Stimulated activated CD8-positive, alpha-beta memory T cell treated with anti-CD3 and anti-CD28 coated beads, Interleukin-4, amount 100 ng/mL, for 4 hours (primary cell): ENCODE measurements at places on chromosomes 6 and 20.
A peak's percentile ranks its signal among the peaks of the same experiment; 100 is the strongest.

- no peak for DNase-seq
These were observed 254.5 kb downstream of the TMEM242 start for GRCh38 chr6:157068691-157069324.

- DNase-seq = no peak
These were observed 51.9 kb downstream of the ERMARD start for GRCh38 chr6:169803271-169803811.

DNA sequence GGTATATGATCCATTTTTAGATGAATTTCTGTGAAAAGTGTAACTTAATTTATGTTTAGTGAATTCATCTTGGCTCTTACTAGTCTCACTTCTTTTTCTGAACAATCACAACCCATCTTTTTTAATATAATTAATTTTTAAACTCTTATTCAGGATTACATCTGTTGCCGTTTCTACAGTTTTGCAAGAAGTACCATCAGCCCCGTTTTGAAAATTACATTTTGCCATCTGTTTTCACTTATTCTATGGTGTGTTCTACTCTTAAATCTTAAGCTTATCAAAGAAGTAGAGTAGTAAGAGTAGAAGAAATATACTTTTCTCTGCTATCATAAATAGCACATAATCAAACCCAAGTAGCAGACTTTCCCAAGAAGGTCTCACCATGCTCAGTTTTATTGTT, 70.1 kb downstream of the ZNF292 start:
- no peak for DNase-seq

DNA sequence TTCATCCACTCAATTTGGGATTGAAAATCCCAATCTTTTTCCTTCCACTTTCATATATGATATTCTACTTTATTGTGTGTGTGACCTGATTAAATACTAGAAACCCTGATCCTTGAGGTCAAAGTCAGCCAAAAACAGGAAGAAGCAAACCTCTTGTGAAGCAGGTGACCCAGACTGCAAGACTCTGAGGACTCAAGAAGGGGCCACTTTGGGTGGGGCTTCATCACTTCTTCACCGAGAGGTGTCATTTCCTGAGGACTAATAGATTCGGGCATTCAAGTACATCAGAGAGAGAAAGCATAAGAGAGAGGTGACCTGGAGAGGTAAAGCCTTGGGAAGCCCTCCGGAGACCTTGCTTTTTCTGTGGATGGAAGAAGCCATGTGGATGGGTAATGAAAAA, 129.0 kb downstream of the CFAP61 start:
- no peak for DNase-seq

- no peak for DNase-seq
These were observed 482 bp downstream of the DDR1 start for GRCh38 chr6:30884521-30885480.

DNA sequence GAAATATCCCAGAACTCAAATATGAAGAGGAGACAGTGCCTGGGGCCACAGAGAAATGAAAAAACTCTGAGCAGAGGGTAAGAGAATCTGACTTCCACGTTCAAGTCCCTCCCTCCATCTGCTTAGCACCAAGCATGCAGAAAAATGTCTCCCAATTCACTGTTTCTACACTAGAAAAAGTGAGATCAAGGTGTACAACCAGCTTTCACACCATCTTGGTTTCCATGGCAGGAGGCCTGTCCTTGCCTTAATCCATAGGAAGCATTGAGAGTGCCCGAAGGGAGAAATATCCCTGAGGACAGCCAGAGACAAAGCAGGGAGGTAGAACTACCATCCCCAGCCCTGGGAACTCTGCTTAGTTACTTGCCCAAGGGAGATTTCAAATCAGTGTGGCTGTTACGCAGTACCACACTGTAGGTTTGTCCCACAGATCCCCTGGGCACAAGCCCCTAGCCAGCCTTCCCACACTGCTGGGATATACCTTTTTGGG, 82.9 kb downstream of the SCML4 start:
- no peak for DNase-seq

DNA sequence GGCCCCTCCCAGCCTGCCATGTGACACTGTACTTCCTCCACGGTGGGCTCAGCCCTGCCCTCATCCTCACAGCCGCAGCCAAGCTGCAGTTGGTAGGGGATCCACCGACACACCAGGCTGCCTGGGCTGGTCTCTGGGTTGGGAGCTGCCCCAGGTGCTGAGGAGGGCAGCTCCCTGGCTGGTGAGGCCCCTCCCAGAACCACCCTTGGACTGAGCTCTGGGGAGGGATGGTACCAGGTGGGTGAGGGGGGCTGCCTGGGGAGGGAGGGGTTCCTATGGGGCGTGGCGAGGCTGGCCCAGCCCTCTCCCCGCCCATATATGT, 185 bp upstream of the TNFRSF6B start:
- DNase-seq = no peak

DNA sequence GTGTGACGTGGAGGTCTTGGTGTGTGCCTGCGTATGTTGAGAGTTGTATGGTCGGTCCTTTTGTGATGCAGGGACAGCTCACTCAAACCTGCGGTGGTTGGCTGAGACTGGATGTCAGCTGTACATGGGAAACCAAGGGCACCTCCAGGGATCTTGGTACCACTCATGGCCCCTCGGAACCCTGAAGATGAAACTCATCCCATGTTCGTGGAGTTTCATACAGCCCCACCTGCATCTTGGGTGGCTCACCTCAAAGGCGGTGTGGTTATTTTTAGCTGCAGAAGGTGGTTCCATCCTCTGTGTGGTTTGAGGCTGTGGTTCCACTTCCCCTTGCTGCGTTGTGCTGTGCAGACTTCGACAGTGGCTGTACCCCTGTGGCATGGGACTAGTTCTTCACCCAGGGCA, 52.6 kb upstream of the SLC22A1 start:
- DNase-seq = peak; percentile 5

GRCh38 chr20:59512651-59513050, 91.7 kb upstream of the PHACTR3 start:
- no peak for DNase-seq
